ENCODE measurements at places on chromosomes 4 and X.

DNA sequence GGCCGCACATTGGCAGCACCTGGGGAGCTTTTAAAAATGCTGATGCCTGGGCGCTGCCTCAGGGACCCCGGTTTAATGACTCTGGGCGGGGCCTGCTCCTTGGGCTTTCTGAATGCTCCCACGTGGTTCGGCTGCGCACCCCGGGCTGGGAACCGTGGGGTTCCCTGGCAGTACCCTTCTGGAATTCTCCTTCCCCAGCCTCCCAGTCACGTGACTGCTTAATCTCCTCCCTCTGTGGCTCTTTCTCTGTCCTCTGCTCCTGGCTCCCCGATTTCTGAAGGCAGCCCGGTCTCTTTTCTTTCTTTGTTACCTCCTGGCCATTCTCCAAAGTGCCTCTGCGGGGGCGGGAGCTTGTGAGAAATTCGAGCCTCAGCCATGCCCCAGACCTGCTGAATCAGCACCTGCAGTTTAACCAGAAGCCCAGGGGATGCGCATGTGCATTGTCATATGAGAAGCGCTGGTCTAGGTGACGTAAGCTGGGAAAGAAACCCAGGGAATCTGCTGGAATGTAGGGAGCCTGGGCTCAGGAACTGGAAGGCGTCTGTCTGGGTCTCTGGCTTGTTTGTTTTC is 16.6 kb downstream of the CLCN4 start:
- no peak for DNase-seq

DNA sequence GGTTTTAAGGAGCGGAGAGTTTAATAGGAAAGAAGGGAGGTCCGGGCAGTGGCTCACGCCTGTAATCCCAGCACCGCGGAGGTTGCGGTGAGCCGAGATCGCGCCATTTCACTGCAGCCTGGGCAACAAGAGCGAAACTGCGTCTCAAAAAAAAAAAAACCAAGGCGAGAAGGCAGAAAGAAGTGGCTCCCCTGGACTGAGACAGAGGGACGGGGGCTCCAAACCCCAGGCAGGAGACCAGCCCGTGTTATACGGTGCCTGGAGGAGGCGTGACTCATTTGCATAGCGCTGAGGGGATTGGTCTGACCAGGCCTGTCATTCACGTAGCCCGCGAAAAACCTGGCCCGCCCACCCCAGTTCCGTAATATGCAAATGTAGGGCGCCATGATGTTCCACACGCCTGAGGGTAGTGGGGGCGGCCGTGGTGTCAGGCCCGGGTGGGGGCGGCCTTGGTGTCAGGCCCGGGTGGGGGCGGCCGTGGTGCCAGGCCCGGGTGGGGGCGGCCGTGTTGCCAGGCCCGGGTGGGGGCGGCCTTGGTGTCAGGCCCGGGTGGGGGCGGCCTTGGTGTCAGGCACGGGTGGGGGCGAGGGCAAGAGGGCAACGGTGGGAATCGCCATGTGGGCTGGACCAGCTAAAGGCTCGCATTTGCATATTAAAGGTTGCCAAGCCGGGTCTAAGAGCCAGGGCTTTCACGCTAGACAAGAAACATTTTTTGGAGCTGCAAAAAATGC is 2.1 kb downstream of the PLCXD1 start:
- peak; percentile 68 for DNase-seq

DNA sequence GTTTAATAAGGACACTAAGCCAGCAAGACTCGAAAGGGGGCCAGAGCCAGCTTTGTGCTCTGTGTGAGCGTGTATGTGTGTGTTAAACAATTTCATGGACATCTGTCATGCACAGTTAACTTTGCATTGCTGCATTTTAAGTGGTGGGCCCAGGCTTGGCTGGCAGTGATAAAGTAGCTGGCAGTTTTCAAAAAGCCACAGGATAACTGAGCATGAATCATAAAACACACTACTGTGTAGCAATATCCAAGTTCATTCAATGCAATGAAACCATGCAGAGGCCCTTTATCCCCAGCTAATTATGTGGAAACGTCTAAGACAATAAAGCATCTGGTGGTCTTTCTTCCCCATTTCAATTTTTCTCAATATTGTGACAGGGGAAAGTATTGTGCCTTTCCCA is 132.9 kb downstream of the NKX6-1 start:
- no peak for DNase-seq

- DNase-seq = no peak
These were observed 27.4 kb downstream of the SMARCA1 start for GRCh38 chrX:129495900-129496299.

DNA sequence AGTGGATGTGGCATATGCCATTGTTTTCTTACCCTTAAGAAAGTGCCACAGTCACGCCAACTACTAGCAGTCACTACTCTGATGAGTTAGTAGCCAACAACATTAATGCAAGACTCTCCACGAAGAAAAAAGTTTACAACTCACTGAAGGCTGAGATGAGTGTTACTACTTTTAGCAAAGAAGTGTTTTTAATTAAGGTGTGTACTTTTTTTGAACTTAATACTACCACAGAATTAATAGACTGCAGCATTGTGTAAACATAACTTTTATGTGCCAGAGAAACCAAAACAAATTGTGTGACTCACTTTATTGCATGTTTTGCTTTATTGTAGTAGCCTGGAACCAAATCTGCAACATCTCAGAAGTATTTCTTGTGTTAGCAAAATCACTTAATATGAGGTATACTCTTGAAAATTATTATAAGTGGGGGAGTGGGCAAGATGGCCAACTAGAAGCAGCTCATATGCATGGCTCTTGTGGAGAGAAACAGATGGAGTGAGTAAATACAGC is 2.2 kb upstream of the UGT2B4 start:
- no peak for DNase-seq

DNA sequence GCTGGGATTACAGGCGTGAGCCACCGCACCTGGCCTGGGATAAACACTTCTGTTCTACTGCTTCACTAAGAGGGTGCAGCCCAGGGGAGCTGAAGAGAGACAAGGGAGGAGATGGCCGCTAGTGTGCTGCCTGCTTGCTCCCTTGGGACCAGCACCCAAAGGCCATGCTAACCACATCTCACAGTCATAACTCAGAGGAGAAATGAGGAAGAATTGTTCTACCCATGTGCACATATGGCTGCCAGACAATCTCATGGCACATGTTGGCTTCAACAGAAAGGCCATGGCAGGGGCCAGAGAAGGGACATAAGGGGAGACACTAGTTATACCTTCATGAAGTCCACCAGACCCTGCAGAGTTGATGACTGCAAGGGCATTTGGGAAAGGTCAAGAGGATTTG is 22.4 kb downstream of the CLDN22 start:
- no peak for DNase-seq

DNA sequence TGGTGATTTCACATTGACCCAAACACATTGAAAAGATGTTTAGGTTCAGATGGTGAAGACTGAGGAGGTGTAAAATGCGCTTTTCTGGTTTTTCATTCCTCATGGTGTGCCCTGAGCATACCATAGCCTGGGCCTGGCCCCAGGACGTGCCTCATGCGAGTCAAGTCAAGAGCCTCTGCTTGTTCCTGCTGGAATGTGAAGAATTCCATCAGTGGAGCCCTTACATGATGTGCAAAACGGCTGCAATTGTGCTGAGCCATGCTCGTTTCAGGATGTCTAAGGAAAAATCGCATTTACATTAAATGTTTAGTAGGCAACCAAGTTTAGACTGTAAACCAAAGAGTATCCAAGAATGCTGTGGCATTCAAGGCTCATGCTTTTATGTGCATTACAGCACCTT is 34.9 kb downstream of the GYG2 start:
- DNase-seq = no peak

DNA sequence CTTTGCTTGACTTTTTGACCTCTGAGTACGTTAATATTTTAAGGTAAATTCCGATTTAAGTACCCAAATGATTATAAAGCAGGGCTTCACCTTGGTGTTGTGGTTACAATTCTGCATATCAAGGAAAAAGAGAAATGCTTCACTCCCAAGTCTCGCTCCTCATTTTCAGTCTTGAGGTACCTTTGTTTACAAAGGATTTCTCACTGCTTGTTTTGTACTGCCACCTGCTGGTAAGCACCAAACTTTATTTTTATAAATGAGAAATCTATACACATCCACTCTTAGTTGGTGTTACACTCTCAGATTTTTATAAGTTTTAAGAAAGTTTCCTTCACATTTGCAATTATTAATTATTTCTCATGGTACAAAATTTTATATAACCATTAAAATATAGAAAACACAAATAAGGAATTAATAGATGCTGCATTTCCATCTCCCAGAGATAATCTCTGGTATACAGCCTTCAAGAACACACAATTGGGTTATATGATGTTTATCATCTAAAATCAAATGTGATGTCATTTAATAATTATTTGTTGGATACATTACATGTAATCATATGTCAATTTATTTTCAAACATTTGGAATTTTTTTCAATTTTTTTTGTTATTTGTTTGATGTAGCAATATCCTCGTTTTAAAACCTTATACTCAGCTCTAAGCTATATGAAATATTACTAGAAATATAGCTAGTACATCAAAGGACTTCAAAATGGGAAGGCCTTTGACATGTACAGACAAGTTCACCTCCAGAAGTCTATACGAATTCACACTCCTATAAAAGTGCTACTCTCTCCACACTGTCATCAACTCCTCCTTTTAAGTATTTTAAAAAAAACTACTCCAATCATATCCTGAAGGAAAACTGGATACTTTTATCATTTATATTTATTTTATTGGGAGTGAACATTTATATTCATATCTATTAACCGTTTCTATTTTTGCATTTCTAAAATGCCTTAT is 179.9 kb downstream of the KCNIP4 start:
- no peak for DNase-seq

- no peak for DNase-seq
These were observed 216.2 kb downstream of the CEP135 start for GRCh38 chr4:56164907-56165306.

DNA sequence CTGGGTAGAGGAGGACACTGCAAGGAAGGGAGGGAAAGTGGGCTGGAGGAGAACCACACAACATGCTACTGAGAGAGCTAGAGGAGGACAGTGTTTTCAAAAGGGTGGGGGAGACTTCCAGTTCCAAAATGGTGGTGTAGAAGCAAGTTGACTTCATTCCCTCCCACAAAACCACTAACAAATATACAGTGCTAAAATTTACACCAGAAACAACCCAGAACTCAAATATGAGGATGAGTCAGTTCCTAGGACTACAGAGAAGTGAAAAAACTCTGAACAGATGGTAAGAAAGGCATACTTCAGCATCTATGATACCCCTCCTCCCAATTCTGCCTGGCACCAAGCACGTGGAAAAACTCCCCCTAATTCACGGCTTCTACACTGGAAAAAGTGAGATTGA is 9.8 kb downstream of the AADAT start:
- no peak for DNase-seq

GRCh38 chr4:26015133-26015651 is 101.2 kb downstream of the SMIM20 start:
- peak; percentile 63 for DNase-seq

DNA sequence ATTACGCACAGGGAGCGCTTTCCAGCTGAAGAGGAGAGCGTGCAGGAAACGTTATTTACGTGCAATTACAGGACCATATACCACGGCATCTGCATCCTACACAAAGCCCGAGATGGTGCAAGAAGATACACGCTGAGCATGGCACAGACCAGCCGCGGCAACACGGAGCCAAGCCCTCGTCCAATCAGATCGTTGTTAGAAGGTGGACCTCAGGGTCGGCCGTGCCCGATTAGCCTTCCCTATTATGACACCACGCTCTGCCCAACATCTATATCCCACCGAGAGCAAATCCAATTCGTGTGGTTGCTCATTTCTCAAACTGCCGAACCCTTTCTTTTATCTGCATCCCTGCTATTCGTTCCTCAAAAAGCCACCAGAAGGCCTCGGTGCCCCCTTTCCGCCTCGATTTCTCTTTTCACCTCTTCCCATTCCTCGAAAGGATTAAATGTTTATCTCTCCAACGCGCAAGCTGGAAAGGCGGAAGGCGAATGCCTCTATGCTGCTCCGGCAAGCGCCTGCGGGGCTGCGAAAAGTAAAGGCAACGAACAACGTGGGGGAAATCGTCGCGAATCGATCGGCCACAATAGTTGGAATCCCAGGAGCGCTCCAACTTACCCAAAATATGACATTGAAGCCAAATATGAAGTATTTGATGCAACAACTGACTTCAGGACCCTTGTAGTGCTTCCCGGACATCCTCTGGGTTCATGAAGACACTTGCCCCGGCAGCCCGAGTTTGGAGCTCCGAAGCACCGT is 702 bp downstream of the TSPAN5 start:
- peak; percentile 70 for DNase-seq

DNA sequence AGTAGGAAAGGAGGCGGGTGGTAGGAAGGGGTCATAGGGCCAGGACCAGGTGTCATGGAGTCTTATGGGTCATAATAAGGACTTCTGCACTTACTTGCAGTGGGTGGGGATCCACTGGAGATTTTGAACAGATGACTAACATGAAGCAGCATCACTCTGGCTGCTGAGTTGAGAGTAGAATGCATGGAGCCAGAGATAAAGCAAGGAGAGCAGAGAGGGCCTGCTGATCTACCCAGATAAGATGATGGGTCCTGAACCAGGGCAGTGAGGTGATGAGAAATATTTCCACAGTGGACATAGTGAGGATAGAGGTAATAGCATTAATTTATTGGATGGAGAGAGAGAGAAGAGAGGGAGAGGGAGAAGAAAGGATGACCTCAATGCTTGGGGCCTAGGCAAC is 48.0 kb downstream of the HCCS start:
- DNase-seq = no peak
